ENCODE measurements at places on chromosomes 7 and 10.

- no peak for DNase-seq
These were observed 15.3 kb upstream of the ADAM22 start for GRCh38 chr7:87918740-87919139.

DNA sequence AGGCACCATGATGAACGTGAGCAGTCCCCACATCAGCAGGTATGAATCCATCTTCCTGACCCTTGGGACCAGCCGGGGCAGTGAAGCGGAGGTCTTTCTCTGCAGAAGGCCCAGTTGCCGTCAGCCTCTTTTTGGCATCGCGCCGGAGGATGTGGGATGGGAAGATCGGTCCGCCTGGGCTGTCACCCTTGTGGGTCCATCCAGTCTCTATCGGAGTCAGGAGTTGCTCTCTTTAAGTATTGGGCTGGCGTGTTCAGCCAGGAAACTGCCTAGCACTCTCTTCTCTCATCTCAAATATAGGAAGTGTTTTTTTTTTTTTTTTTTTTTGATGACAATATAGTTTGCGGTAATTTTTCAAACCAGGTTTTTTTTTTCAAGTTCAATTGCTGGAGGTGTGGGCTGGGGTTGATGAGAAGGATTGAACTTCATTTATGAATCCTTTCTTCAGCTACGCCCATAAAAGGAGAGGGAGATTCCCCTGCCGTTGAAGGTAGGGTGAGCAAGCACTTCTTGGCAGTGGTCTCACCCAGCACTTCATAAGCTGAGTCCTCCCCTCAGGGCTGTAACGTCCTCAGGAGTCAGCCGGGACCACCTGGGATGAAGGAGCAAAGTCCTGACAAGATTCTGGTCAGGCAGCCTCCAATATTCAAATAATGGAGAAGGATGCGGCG, at the start of gene IL2RA:
TSS of gene IL2RA (minus strand) at position 267 of the 671 bp plus-strand sequence. CDS start at position 51, 216 bp downstream.
- no peak for DNase-seq

GRCh38 chr10:12985347-12985746, 16.2 kb downstream of the CCDC3 start:
- DNase-seq, result no peak

GRCh38 chr7:55066938-55067337, 48.1 kb downstream of the EGFR start:
- no peak for DNase-seq

DNA sequence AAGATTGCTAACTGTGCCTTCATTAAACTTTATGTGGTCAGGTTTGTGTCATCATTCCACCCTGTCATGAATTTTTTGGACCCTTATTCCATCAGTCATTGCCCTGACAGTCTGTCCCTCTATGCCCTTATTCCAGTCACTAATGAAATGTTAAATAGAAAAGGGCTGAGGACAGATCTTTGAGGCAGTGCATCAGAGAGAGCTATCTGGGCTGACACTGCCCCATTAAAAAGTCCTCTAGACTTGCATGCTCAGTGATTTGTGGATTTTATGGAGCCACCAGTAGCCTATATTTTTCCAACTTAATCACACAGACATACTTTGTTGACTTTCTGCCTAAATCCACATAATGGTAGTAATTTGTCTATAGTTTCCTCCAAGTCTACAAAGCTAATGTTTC, 264.7 kb upstream of the YAE1 start:
- no peak for DNase-seq

GRCh38 chr7:155416646-155417380, 41.1 kb upstream of the EN2 start:
- DNase-seq, result no peak

DNA sequence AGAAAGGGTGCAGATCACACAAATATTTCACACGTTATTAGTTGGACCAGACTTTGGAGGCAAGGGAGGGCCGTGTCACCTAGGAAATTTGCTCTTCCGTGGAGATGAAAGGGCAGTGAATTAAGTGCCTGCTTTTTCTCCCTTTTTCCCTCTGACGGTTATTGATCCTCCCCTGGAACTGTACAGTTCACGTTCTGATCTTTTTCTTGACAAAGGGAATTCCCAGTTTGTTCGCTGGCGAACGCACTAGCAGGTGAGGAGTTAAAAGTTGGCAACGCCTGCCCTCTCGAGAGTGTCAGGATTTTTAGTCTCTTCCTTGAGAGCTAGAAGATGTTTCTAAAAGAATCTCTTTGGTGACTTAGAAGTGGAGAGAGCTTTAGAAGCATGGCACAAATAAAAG, 111.5 kb downstream of the TCF7L2 start:
- DNase-seq, result no peak

- DNase-seq, result no peak
These were observed 31.2 kb upstream of the GATA3 start for GRCh38 chr10:8023321-8023720.

DNA sequence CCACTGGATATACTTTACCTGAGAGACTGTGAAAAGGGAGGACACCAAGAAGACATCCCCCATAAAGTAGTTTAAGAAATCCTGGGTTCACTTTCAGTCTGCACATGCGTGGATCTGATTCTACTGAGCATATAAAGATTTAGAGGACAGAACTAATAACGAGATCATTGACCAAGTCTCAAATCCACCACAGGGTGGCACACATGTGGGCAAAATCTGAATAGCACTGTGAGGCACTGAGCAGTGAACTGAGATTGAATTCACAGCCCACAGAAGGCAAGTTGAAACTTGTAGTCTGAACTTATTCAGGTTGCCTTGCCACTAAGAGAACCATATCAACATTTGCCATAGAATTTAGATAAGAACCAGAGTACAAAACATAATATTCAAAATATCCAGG, 818.6 kb downstream of the GRID1 start:
- DNase-seq, result no peak
